Stimulated activated CD4-positive, alpha-beta T cell treated with anti-CD3 and anti-CD28 coated beads, Interleukin-4, amount 100 ng/mL, for 24 hours (primary cell): ENCODE measurements at places on chromosomes 2 and 18.

DNA sequence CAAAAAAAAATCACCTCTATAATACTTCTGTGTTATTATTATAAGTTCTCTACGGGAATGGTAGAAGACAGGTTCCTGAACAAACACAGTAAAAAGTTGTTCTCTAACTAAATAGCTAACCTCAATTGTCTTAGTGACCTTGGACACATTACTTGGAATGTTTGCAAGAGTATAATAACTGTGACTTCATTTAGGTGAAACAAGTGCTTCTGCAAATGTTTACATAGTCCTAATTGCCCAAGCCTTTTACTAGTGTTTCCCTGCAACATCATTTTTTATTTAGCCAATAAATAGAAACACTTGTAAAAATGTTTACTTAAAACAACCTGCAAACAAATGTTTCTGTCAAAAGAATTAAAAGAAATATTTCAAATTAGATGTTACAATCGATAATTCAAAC lies 9.9 kb downstream of the PLEKHM3 start:
- DNase-seq = no peak

GRCh38 chr2:19496646-19497045 lies 138.2 kb upstream of the OSR1 start:
- no peak for DNase-seq

DNA sequence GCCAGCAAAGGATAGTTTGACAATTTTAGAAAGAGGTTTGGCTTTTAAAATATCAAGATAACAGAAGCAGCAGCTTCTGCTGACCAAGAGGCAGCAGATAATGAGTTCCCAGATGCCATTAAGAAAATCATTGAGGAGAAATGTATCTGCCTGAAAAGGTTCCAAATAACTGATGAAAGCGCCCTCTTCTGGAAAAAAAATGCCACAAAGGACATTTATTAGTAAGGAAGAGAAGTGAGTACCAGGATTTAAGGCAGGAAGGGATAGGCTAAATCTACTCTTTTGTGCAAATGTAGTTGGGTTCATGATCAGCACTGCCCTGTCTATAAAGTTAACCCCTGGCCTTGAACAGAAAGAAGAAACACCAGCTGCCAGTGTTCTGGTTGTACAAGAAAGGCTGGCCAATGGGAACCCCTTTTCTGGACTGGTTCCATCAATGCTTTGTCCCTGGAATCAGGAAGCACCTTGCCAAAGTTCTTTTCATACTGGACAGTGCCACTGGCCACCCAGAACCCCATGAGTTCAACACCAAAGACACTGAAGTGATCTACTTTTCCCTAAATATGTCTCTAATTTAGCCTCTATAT lies 40.6 kb downstream of the DHX57 start:
- DNase-seq = no peak

DNA sequence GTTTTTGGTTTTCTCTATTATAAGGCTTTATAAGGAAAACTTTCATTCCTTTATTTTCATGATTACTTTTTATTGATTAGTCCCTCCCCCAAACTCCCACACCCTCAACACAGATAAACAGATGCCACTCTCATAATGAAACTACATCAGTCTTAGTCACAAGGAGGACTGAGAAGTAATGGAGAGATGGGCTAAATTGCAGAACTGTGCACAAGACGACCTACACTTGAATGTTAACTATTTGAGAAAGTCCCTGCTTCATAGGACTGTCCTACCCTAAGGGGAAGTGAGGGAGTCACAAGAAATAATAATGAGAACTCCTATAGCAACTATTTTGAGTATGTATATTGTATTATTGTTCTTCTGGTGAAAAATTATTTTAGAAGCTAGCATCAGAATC lies 360.8 kb downstream of the RBM43 start:
- no peak for DNase-seq

DNA sequence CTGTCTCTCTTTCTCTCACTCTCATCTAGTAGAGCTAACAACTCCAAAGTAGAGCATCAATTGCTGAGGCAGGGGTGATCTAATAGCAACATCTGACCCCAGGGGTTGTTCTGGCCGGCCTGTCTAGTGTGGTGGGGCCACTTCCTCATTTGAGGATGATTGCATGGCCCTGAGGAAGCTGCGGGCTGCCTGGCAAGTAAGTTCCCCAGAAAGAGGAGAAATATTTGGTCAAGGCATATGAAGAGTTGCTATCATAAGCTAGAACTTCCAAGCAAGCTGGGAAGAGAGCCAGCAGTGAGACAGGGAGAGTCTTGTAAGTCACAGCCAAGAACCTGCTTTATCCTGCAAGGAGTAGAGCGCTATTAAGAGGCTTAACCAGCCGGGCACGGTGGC lies 50.8 kb upstream of the TMEM87B start:
- DNase-seq = no peak

DNA sequence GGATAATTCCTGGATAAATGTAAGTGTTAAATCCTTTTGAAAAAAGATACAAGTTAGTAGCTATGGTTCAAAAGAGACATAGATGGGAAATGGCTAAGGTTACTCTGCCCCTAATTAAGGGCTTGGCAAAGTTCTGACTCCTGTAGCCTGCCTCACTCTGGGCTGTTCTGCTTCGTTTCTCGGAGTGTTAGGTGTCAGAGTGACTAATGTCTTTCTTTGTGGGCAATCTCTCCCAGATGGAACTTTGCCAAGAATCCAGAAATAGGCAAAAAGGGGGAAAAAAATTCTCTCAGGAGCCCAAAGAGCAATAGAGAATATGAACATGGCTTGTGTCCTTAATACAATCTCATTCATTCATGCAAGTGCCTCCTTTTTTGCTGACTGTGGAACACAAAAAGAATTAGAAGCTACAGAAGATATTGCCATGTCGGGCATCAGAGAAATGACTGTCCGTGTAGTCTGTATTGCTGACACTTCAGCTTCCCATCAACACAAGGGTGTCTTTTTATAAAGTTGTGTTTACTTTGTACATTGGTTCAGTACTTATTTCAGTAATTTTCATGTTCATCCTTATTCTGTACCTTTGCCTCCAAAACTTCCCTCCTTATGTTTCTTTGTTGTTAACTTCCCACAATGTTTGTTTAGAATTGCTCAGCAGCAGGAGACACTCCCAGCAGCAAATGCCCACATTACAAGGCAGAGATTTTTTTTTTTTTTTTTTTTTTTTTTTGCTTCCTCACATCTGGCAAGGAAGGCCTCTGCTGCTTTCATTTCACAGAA lies 134.0 kb downstream of the FTCDNL1 start:
- DNase-seq = no peak

GRCh38 chr2:11553661-11554398 lies 20.0 kb downstream of the GREB1 start:
- DNase-seq = no peak

DNA sequence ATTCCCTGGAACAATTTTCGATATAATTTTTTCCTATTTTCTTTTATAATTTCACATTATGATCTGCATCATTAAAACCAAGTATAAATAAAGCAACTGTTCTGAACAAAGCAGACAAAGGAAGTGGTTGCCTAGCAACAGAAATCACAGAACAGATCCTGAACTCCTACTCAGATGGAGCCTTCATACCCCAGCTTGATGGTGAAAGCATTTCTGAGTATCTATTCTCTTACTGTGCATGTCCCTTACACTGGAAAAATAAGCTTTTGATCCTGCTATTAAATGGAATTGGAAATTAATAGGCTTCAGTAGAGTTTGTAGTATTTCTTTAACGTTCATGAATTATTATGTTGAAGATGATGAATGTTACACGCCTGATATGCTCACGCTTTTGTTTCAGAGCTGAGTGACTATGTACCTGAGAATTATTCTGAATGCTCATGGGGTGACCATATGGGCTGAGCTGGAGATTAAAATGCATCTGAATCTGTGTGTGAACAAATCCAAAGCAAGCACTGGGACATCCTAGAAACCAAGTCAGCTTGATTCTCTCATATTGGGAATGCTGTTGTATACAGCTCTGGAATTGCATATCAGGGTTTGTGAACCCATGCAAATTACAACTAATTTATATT lies 254.0 kb downstream of the KCNJ3 start:
- DNase-seq = no peak

DNA sequence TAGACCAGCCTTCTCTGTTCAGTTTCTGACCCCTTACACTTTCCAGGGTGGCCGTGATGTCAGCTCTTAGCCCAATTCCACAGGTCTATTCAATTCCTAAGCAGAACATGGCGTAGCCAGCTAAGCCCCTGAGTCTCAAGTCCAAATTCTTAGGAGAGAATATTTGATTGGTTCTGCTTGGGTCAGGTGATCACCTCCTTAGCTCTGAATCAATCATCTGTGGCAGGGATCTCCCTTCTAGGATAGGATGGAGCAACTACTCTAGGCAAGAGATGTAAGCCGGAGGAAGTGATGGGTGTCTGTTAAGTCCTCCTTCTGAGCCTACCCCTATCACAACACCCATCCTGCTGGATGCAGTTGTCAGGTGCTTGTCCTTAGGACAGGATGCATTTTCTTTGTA lies 11.1 kb downstream of the UCN start:
- DNase-seq = no peak

GRCh38 chr18:476251-476664 lies 24.2 kb downstream of the COLEC12 start:
- DNase-seq = no peak

GRCh38 chr2:37881397-37881796 lies 43.7 kb upstream of the RMDN2 start:
- DNase-seq = no peak

DNA sequence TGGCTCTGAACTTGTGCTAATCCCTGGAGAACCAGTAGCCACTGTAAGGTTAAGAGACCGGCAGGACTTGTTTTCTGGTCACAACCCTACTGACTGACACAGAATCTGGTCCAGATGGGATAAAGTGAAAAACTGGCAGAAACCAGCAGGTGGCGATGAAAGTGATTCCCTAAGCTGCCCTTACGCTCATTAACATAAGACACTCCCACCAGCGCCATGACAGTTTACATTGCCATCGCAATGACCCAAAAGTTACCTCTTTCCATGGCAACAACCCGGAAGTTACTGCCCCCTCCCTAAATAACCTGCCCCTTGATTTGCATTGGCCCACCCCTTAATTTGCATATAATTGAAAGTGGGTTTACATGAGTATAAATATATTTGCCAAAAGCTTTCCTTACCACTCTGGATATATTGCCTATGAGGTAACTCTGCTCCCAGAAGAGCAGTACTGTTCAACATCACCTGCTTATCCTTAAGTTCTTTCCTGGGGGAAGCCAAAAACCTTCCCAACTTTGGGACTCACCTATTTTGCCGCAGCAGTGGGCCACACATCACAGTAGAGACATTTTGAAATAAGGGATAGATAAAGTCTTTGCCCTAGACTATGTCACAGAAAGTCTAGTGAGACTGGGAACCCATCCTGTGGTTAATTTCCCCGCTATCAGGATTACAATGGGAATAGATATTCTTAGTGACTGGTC lies 35.8 kb upstream of the AFF3 start:
- peak; percentile 19 for DNase-seq

DNA sequence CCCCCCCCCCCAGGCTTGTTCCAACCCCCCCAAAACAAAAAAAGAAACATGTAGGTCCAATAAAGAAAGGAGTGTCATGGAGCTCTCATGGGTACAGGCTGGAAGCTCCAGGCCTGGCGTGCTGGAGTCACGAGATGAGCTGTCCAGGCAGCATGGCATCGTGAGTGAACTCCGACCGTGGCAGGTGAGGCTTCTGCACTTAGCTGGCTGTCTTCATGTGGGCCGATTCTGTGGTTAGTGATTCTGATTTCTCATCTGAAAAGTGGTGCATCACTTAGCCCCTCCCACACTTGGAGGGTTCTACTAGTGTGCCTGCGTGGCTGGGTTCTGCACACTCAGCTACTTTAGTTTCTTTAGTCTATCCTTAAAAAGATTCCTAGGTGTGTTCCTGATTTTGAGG lies 126.4 kb upstream of the MGAT5 start:
- peak; percentile 79 for DNase-seq

GRCh38 chr2:54106631-54107454 lies 8.6 kb upstream of the ACYP2 start:
- peak; percentile 41 for DNase-seq

DNA sequence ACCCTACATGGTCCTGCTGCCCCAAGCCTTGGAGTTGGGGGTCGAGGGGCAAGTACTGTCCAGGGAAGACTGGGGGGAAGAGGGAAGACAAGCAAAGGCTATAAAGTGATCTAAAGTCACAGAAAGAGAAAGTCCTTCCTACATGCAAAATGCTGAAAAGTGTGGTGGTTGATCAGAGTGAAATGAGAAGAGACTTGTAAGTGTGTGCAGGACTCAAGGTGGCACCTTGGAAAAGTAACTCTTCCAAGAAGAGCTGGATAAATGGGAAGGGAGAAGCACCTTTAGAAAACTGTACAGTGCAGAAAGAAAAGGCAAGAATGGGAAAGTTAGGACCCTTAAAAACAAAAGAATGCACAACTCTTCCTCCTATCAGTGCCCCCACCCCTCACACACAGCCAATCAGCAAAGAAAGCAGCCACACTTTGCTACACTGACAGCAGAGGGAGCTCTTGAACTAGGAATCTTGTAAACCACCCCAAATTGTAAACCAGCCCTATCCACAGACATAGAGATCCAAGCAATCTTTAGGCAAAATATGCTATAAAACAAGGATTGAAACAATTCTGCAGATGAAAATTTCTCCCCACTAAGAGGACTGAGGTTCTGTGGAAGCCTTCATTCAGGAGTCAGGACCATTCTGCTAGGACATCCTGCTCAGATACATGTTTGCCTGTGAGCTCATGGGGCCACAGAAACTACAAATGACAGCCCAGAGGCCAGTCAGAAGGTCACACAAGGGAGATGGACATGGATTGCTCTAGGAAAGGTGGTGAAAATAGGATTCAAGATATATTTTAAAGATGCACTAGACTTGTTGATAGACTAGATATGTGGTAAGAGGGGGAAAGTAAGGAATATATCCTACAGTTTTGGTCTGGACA lies 146.4 kb downstream of the FTCDNL1 start:
- peak; percentile 8 for DNase-seq

DNA sequence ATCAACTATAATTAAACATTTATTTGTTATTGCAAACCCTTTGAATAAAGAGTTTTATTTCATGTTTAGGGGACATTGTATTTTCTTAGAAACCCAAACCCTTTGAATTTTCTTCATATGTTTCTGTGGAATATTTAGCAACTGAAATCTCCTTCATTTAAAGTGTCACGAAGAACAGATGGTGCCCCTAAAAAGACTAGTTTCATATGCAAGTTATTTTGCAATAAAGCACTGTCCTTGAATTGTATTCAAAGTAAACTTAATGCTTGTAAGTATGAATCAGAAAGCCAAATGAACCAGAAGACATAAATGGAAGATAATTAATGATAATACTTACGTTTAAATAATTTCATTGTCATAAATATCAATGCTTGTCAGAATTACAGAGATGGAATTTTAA lies 151.9 kb upstream of the CWC22 start:
- no peak for DNase-seq

GRCh38 chr2:163759013-163759412 lies 23.2 kb upstream of the FIGN start:
- DNase-seq = no peak

GRCh38 chr2:64875368-64875767 lies 113.8 kb upstream of the SLC1A4 start:
- no peak for DNase-seq

GRCh38 chr2:152740743-152741328 lies 22.4 kb downstream of the ARL6IP6 start:
- DNase-seq = no peak

- DNase-seq = no peak
These were observed 40.4 kb downstream of the PTPN2 start for GRCh38 chr18:12843420-12844350.
